Natural killer cell treated with Interleukin-12 subunit alpha and Interleukin-12 subunit beta and Interleukin-15 and Interleukin-18, amount 100 ng/mL, for 72 hours (primary cell): ENCODE measurements at places on chromosomes 2 and 18.

GRCh38 chr2:64489081-64489751, 34.9 kb upstream of the AFTPH start:
- H3K27ac ChIP-seq: no peak overlapping the region
- no peaks in the 10 kb centered on the region for H3K36me3 ChIP-seq
- no peak for DNase-seq
- no peak overlapping the region for H3K4me3 ChIP-seq
- peaks cover 4% of the 10 kb centered on the region for H3K4me1 ChIP-seq

DNA sequence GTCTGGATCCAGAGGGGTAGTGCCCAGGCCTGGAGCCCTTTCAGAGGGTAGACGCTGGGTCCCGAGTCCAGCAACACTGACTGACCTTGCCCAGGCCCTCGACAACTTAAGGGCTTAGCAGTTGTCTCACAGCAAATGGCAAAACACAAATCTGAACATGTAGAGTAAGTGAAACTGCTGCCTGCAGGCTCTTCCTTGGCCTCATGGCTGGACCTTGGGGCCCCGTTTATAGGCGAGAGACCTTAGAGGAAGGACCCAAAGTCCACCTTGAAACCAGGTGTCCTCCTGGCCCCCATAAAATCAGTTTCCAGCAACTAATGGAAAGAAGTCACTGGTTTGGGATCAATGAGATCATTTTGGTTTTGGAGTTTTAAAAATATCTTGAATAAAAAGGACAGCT, 154.4 kb downstream of the MYO1B start:
- peaks cover 3% of the 10 kb centered on the region for H3K4me1 ChIP-seq
- no peaks in the 10 kb centered on the region for H3K36me3 ChIP-seq
- no peak overlapping the region for H3K27ac ChIP-seq
- peaks cover 5% of the 10 kb centered on the region for H3K27me3 ChIP-seq
- H3K4me3 ChIP-seq: no peak overlapping the region

- peaks cover 71% of the 10 kb centered on the region for H3K4me1 ChIP-seq
- H3K4me3 ChIP-seq: peak overlapping the region; percentile 78
- peak overlapping the region; percentile 90 for H3K27ac ChIP-seq
- H3K27me3 ChIP-seq: no peaks in the 10 kb centered on the region
- no peaks in the 10 kb centered on the region for H3K36me3 ChIP-seq
These were observed 31.3 kb downstream of the NCK2 start for GRCh38 chr2:105775809-105776559.

DNA sequence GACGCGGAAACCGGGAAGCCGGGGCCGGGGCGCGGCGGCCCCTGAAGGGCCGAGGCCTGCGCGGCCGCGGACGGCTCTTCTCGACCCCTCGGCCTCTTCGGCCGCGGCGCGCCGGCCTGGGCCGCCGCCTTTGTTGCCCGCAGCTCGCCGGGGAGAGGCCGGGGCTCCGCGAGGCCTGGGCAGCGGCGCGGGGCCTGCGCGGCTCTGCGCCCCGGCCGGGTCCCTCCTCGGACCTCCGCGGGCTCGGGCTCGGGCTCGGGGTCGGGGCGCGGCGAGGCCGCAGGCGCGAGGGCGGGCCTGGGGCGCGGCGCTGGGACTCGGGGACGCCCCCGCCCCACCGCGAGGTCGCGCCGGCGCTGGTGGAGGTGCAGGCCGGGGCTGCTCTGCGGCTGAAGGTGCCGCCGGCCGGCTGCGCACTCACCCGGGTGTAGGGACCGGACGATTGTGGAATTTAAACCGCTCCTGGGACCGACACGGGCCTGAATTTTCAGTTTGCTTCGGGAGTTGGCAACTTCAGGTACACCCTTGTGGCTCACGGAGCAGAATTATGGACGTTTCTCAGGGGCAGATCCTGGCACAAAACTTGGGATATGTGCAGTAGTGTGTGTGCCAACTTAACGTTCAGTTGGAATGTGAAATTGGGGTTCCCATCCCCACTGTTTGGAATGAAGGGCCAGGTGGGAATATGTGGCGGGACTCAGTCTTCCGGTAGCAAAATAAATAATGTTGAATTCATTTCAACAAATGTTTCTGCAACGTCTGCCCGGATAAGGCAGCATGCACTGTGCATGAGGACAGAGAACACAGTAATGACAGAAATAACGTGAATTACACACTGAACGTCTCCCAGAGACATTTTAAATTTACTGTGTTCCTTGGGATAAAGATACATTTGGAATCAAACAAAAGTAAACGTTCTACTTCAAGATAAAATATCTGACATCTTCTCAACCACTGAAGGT, 787 bp downstream of the SOCS6 start:
- peak; percentile 69 for DNase-seq
- H3K4me1 ChIP-seq: peaks cover 24% of the 10 kb centered on the region
- H3K27ac ChIP-seq: no peak overlapping the region
- H3K4me3 ChIP-seq: peak overlapping the region; percentile 73
- H3K36me3 ChIP-seq: no peaks in the 10 kb centered on the region

GRCh38 chr2:172093416-172094293, 8.3 kb downstream of the DLX1 start:
- peaks cover 42% of the 10 kb centered on the region for H3K4me1 ChIP-seq
- H3K27me3 ChIP-seq: peaks cover 69% of the 10 kb centered on the region
- H3K36me3 ChIP-seq: peaks cover 10% of the 10 kb centered on the region
- H3K27ac ChIP-seq: peak overlapping the region; percentile 62
- peak overlapping the region; percentile 82 for H3K4me3 ChIP-seq

GRCh38 chr2:172397148-172397834, 30.1 kb upstream of the ITGA6 start:
- DNase-seq: no peak
- H3K27me3 ChIP-seq: no peaks in the 10 kb centered on the region
- no peaks in the 10 kb centered on the region for H3K4me1 ChIP-seq
- H3K27ac ChIP-seq: no peak overlapping the region

DNA sequence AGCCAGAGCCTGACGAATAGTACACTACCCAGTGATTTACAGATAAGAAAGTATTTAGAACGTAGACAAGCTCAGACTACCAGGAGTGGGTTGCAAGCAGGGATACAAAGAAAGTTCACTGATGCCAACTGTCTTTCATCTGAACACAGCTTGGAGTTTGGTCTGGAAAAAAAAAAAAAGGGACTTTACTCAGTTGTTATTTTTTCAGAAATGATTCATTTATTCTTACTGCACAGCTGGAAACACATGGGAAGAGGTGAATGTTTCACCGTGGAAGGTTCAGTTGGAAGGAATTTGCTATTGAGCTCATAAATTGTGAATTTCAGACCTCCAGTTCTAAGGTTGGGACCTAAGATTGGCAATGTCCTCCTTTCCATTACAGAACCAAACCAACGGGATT, 259.7 kb downstream of the ETAA1 start:
- DNase-seq: no peak
- H3K4me1 ChIP-seq: no peaks in the 10 kb centered on the region
- H3K27ac ChIP-seq: no peak overlapping the region
- H3K27me3 ChIP-seq: no peaks in the 10 kb centered on the region

DNA sequence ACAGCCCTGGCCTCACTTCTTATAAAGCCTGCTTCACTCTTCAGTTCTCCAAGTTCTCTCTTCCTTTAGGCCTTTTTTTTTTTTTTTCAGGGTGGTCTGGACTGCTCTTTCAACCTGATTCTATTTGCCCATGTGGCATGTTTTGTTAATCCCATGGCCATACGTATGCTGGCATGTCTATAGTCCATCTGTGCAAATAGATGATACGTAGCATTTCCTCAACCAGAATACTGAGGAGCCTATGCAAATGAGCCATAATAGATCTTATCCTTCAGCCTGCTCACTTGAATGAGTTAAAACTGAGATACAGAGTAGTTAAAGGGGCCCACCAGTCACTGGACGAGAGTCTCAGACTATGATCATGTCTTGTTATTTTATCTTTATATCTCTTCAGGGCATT, 265.2 kb upstream of the CXCR4 start:
- H3K27me3 ChIP-seq: no peaks in the 10 kb centered on the region
- peaks cover 39% of the 10 kb centered on the region for H3K4me1 ChIP-seq
- peak overlapping the region; percentile 96 for H3K27ac ChIP-seq
- no peaks in the 10 kb centered on the region for H3K36me3 ChIP-seq
- no peak for DNase-seq
- H3K4me3 ChIP-seq: peak overlapping the region; percentile 57

DNA sequence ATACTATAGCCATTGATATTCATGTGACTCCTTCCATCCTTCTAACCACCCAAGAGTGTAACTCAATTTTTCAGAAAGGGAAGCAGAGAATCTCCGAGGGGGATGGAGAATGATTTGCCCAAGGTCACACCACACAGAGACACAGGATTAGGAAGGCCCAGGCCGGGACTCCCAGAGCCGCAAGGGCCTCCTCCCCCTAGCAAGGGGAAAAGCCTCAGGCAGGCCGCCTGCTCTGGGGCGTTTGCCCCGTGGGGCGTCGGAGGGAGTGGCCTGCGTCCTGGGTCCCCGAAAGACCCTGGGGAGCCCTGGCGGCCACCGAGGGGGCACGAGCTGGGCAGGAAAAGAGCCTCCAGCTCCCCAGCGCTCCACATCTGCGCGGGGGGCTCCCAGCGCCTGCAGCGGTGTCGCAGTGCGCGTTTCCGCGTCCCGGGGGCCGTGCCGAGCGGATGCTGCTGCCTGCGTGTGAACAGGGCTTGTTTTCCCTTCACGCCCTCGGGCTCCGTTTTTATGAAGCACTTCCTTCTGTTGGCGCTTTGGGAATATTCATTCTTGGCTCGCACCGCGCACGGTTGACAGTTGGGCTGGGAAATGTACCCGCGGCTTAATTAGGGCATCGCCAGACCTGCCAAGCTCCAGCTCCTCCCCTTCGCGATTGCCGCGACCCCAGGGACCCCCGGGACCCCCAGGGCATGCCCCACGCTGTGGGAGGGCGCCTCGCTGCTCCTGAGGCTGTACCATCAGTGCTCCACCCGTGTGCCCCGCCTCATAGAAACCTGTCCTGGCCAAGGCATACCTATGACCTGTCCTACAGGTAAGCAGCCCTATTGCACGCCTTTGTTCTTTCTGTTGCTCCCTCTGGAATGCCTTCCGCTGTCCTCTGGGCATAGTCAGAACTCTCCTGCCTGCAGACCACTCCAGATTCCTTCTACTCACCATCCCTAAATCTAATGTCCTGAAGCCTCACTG, 158.9 kb upstream of the GLI2 start:
- peaks cover 16% of the 10 kb centered on the region for H3K27me3 ChIP-seq
- no peak overlapping the region for H3K4me3 ChIP-seq
- no peaks in the 10 kb centered on the region for H3K36me3 ChIP-seq
- no peak for DNase-seq
- H3K27ac ChIP-seq: no peak overlapping the region
- H3K4me1 ChIP-seq: no peaks in the 10 kb centered on the region

- no peak for DNase-seq
- no peak overlapping the region for H3K4me3 ChIP-seq
- H3K4me1 ChIP-seq: no peaks in the 10 kb centered on the region
- H3K27ac ChIP-seq: no peak overlapping the region
- H3K36me3 ChIP-seq: no peaks in the 10 kb centered on the region
These were observed 55.5 kb downstream of the SEPTIN10 start for GRCh38 chr2:109558076-109558882.

DNA sequence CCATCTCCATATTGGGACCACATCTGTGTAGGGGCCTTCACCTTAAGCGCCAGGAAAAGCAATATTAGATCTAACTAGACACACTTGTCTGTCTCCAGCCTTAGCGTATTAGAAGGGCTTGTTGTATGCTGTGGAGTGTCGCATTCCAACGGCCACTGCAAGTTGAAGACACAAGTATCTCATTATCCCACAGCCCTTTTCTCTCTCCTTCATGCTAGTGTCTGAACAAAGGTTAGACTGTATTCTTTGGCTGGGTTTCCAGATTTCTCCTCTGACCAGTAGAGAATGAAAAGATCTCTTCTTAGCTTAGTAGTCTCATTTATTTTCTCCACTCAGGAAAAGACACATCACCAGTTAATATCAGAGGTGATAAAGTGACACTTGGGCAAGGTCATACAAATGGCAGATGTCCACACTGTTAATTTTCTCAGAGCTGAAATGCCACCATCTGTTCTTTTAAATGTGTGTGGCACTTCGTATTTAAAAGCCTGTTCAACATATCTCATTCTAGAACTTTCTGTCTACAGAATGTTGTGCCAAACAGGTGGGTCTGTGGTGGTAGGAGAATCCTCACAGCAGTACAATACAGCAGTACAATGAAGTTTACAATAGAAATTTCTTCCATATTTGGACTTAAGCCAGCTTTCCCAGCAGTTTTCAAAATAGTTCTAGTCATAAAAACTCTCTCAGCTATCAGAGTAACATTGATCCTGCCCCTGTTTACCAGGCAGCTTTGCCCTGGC, 94.0 kb upstream of the ITGA6 start:
- no peaks in the 10 kb centered on the region for H3K27me3 ChIP-seq
- H3K27ac ChIP-seq: no peak overlapping the region
- H3K4me1 ChIP-seq: peaks cover 19% of the 10 kb centered on the region
- no peak overlapping the region for H3K4me3 ChIP-seq
- no peaks in the 10 kb centered on the region for H3K36me3 ChIP-seq
- DNase-seq: no peak
